A172 (cell line): ENCODE measurements at places on chromosomes 4 and X.
A peak's percentile ranks its signal among the peaks of the same experiment; 100 is the strongest.

GRCh38 chrX:113973706-113974105, 610.2 kb upstream of the HTR2C start:
- no peak for DNase-seq

- DNase-seq: no peak
Observed at GRCh38 chr4:35695003-35695402, 549.3 kb downstream of the ARAP2 start.

- DNase-seq: no peak
Observed at GRCh38 chrX:17432158-17432557, 57.2 kb downstream of the NHS start.

GRCh38 chr4:99062120-99062519, 26.5 kb downstream of the ADH5 start:
- DNase-seq: peak; percentile 20

DNA sequence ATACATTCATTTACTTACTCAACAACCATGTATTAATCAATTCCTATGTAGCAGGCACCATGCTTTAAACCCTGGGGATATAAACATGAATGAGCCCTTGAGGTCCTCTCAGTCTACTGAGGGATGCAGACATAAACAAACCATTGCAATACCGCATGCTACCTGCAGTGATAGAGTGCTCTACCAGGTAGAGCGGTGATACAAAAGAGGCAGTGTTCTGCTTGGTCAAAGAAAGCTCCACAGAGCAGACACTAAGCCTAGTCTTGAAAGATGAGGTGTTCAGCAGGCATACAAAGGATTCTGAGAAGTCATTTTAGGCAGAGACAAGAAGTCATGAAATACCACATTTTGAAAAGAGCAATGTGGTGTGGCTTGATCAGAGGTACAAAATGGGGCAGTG, 26.9 kb upstream of the AMOT start:
- DNase-seq: no peak

DNA sequence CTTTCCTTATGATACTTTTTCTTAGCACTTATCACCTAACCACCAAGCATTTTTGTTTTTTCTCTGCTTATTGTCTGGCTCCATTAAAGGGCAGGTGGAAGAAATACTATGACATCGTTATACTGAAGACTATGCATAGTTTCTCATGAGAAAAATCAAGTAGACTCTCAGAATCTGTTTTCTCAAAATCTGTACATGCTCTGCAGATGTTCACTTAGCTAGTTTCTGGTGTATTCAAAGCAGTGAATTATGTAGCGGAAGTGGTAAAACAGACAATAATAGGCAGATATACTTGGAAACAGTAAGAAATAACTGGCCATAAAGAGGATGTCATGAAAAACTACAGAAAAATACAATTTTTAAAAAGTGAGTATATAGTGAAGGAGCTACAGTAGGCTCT, 146.0 kb downstream of the STIM2 start:
- no peak for DNase-seq

DNA sequence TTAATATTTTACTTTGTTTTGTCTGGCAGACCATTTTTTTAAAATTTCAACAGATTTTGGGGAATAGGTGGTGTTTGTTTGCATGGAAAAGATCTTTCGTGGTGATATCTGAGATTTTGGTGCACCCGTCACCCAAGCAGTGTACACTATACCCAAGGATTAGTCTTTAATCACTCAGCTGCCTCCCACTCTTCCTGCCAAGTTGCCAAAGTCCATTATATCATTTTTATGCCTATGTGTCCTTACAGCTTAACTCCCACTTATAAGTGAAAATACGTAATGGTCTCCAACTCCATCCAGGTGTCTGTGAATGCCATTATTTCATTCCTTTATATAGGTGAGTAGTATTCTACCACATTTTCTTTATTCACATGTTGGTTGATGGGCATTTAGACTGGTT, 281.7 kb upstream of the GK2 start:
- no peak for DNase-seq

DNA sequence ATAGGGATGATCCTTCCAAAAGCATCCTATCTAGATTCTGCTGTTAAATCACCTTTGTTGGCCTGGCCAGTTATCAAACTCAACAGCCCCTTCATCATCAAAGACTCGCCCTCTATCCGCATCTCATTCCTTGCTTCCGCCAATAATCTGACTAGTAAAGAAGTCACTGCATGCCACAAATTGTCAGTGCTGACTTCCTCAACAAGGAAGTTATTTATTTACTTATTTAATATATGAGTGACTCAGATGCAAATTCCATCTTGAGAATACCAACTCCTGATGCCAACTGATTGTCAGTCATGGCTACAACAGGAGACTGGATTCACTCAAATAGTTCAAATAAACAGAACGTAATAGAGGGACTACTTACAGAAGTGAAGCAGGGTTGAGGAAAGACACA, 283.8 kb downstream of the TRIML1 start:
- peak; percentile 9 for DNase-seq

DNA sequence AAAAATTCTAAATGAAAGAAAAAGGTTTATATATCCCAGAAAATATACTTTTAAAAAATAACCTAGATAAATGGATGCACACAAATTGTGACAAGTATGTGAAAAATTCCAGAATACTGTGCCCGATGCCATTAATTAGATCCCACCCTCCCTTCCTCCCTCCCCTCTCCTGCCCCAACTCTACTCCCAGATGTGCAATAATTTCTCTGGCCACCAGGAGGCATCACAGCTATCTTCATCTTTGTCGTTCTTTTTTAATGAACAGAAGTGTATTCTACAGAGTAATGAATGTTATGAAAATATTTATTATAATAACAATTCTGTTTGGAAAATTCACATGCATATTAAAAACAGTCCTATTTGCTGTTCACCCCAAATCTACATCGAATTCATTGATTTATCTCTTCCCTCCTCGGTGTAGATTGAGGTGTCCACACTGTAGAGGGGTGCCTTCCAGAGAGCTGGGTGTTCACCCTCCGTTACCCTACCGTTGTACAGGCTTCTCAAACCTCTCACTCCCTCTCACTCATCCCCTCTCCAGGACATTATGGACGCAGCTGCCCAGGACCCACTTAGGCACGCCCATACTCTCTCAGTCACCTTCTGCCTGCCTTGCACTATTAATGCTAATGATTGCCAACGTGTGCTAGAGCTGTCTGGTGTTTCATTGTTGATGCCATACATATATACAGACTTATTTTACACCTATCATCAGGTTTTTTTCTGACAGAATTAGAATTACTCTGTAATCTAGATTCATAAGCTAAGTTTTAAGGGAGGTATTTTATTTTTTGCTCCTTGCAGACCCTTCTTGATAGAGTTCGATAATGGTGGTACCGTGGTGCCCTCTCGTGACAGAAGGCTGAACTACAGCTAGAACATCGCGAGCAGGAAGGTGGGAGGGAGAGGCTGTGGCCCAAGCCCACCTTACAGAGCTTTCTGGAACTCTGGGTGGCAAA, 14.1 kb downstream of the RAB40AL start:
- DNase-seq: peak; percentile 10

GRCh38 chr4:13112030-13112429, 372.1 kb downstream of the RAB28 start:
- DNase-seq: no peak

GRCh38 chrX:153885208-153885787, 675 bp downstream of the L1CAM start:
- no peak for DNase-seq

DNA sequence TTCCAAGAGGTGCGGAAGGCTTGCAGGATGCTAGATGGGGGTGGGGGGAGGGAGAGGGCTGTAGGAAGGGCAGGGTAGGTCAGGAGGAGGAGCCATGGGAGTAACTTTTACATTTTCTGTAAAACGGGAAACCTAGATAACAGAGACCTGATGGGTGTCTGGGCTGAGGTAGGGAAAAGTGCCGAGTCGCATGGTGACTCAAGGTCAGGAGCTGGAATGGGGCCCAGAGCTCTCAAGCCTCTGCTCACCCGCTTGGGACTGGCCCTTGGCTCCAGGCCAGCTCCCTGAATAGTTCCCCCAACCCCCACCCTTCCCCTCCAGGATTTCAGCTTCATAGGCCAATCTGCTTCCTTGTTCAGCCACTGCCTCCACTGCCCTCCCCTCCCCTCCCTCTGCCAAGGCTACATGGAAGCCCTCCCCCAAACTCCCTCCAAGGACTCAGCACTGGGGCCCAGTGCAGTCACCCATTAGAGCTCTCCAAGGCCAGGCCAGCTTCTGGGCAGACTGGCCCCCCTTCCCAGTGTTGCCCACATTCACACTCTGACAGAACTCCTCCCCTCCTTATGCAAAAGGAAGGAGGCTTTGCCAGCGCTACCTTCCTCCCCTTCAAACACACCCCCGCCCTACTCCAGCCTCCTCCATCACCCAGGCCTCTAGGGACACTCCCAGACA, 43.6 kb downstream of the TSC22D3 start:
- peak; percentile 78 for DNase-seq

- DNase-seq: no peak
Observed at GRCh38 chr4:7549866-7550265, 115.1 kb upstream of the PSAPL1 start.

- DNase-seq: peak; percentile 46
Observed at GRCh38 chr4:62644372-62644771, 1444.2 kb downstream of the ADGRL3 start.

DNA sequence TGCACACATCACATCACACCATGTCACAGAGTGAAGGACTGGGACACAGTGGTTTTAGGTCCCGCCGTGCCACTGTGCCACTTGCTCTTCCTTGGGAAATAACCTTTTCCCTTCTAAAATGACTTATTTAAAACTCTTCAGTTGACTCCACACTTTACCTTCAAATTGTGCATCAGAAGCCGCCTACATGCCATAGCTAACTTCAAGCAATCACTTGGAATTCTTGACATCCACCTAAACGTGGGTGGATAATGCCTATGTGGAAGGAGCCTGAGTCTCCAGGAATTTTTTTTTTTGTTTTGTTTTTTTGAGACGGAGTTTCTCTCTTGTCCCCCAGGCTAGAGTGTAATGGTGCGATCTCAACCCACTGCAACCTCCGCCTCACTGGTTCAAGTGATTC, 777.4 kb upstream of the TENM3 start:
- no peak for DNase-seq

GRCh38 chr4:181659876-181660275, 583.3 kb upstream of the TENM3 start:
- no peak for DNase-seq
